ENCODE measurements at places on chromosomes 2 and 18. TPM values are rescaled to one million over a fixed set of nuclear protein-coding genes. Genes with fewer than 3 reads are reported as not detected.
A peak's percentile ranks its signal among the peaks of the same experiment; 100 is the strongest.

- DNase-seq = no peak
- no peaks in the 10 kb centered on the region for H3K36me3 ChIP-seq
- H3K4me3 ChIP-seq = no peak overlapping the region
Observed at GRCh38 chr2:146659976-146660375, 1184.9 kb upstream of the ACVR2A start.

MC2R gene
- not detected for total RNA-seq

- H3K27ac ChIP-seq = no peak overlapping the region
- H3K36me3 ChIP-seq = no peaks in the 10 kb centered on the region
- no peak for DNase-seq
Observed at GRCh38 chr18:43060020-43060419, 55.5 kb downstream of the RIT2 start.

GRCh38 chr18:23822590-23823385 lies 133.5 kb downstream of the LAMA3 start:
- H3K4me1 ChIP-seq = peaks cover 27% of the 10 kb centered on the region
- no peak overlapping the region for H3K27ac ChIP-seq
- no peak for DNase-seq
- peaks cover 23% of the 10 kb centered on the region for H3K36me3 ChIP-seq

GPR39 gene
- total RNA-seq = 1.3 TPM

LIPG gene
- total RNA-seq = 0.57 TPM

DNA sequence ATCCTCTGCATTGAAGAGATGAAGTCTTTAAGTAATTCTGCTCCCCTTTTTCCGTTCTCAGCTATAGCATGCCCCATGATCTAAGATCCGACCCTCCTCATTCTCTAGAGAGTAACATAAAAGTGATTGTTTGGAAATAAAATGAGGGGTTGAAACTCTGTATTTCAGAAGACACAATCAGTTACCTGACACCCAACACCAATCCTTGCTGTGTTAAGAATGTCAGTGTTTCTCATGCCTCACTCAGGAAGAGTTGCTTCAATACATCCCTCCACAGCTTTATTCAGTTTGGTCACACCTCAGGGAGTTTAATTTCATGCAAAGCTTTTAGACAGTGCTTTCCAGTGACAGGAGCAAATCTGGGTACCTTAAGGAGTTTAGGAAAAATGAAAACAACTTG lies 49.9 kb upstream of the RBBP8 start:
- no peak overlapping the region for H3K4me3 ChIP-seq
- DNase-seq = no peak
- H3K27me3 ChIP-seq = no peaks in the 10 kb centered on the region
- H3K36me3 ChIP-seq = no peaks in the 10 kb centered on the region
- H3K27ac ChIP-seq = no peak overlapping the region
- no peaks in the 10 kb centered on the region for H3K4me1 ChIP-seq

DNA sequence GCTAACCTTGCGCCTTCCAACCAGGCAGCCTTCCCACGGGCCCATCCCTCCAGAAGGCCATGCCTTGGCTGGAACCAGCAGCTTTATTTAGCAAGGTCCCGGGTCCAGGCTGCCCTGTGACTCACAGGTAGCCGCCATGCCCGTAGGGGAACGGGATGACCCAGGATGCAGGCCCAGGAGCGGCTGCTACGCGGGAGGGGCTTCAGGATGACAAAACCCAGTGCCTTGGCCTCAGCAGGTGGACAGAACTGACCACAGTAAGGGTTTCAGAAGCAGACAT lies 63.3 kb downstream of the RTP5 start:
- H3K36me3 ChIP-seq = no peaks in the 10 kb centered on the region
- H3K27me3 ChIP-seq = no peaks in the 10 kb centered on the region
- H3K27ac ChIP-seq = peak overlapping the region; percentile 83

GRCh38 chr18:69558052-69558451 lies 157.4 kb downstream of the DOK6 start:
- no peak overlapping the region for H3K4me3 ChIP-seq
- no peaks in the 10 kb centered on the region for H3K4me1 ChIP-seq
- no peak overlapping the region for H3K27ac ChIP-seq
- no peaks in the 10 kb centered on the region for H3K27me3 ChIP-seq
- no peaks in the 10 kb centered on the region for H3K36me3 ChIP-seq

DNA sequence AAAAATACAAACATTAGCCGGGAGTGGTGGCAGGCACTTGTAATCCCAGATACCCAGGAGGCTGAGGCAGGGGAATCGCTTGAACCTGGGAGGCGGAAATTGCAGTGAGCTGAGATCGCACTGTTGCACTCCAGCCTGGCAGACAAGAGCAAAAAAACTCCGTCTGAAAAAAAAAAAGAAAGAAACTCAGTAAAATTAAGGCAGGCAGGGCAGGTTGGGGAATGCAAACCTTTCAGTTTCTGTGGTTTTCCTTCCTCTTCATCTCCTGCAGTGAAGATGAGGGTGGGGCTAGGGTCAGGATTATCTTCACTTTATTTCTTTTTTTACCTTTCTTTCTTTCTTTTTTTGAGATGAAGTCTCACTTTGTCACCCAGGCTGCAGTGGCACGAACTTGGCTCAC lies 43.2 kb upstream of the PSME4 start:
- no peak overlapping the region for H3K4me3 ChIP-seq
- no peaks in the 10 kb centered on the region for H3K36me3 ChIP-seq

WDR33 gene
- total RNA-seq = 15.6 TPM

All from esophagus squamous epithelium (tissue), 5 donors.